ENCODE measurements at places on chromosomes 3 and 15.

DNA sequence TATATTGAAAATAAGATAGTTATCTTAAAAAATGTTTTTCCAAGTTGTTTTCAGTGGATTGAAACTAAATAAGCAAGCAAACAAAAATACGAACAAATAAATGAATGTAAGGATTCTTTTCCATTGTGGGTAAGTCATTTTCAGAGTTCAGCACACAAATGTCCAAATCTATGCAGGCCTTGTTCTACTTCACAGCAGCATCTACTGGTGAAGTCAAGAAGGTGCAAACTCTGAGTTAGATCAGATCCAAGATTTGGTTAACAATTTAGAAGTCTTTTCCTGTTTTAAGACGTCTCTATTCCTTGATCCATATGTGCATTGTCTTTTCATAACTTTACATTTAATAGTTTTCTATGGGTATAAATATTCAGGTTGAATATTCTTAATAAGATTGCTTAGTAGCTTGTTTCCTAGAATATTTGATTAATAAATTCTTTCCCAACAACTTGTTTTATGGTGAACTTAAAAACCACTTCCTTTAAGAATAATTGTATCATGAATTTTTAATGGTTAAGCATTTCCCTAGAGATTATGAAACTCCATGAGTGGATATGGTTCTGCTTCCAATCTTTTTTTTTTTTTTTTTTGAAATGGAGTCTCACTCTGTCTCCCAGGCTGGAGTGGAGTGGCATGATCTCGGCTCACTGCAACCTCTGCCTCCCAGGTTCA is 10.5 kb downstream of the PTX3 start:
- peak; percentile 68 for DNase-seq

- no peak for DNase-seq
Measured at GRCh38 chr3:53080612-53081205, 34.8 kb upstream of the SFMBT1 start.

- no peak for DNase-seq
Measured at GRCh38 chr15:39100106-39100660, 480.7 kb upstream of the THBS1 start.

GRCh38 chr15:77629070-77630030 is 3.4 kb downstream of the LINGO1 start:
- no peak for DNase-seq

DNA sequence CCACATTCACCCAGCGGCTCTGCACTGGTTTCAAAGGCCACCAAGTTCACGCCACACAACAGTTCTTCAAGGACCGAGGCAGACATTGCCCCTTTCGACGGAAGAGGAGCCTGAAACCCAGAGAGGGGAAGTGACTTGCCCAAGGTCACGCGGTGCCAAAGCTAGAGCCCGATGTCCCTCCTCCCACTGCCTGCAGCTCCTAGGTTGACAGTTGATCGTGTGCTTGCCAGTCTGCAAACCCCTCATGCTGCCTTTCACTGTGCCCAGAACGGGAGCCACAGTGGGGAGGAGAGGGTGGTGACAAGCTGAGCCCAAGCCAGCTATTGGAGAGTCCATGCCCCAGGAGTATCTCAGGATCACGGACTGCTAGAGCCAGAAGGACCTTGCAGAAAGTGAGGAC is 230.9 kb downstream of the XXYLT1 start:
- no peak for DNase-seq

GRCh38 chr15:25741256-25741580 is 121.9 kb downstream of the ATP10A start:
- peak; percentile 29 for DNase-seq

DNA sequence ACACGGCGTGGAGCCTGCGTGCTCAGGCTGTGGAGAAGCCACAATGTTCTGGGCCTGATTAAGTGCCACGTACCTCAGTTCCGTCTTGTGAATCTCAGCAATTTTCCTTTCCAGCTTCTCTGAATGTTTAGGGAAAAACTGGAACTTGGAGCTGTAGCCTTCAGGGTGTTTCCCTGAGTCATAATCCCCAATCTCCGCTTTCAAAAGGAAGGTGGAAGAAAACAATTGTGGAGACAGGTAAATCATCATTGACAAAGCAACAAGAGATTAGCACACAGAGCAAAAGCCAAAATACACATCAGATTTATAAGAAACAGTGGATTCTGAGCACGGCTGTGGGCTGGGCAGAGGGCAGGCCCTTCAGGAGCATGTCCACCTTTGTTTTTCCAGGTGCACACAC is 79.0 kb downstream of the WDR76 start:
- DNase-seq = no peak

- DNase-seq = no peak
Measured at GRCh38 chr3:71447803-71448202, 135.7 kb downstream of the FOXP1 start.

GRCh38 chr15:48992545-48992944 is 28.8 kb upstream of the SHC4 start:
- peak; percentile 44 for DNase-seq

DNA sequence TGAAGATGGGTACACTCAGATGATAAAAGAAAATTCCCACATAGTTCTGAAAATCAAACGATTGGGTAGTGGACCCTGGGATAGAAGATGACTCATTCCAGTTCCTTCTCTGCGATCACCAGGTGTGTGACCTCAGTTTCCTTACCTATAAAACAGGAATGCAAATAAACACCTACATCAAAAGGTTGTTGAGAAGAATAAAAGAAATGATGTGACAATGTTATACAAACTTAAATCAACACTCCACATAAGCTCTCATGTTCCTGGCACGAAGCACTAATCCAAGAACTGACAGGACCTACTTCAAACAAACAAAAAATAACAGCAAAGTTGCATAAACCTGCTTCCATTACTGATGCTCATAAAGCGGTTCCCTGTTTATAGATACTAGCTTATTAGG is 69.2 kb downstream of the RORA start:
- DNase-seq = no peak
